ENCODE measurements at places on chromosomes 5 and 9. TPM values are rescaled to one million over a fixed set of nuclear protein-coding genes. Genes with fewer than 3 reads are reported as not detected.

The SH3RF2 gene
- 0.38 TPM for total RNA-seq

- peak; percentile 89 for DNase-seq
Measured at GRCh38 chr5:10695055-10695649, 65.9 kb downstream of the DAP start.

The RAD1 gene
- 17.1 TPM for total RNA-seq

GRCh38 chr5:161286066-161286655 lies 260.4 kb downstream of the GABRB2 start:
- DNase-seq = no peak

The KIF27 gene
- 4.2 TPM for total RNA-seq

- no peak for DNase-seq
Measured at GRCh38 chr9:69204849-69205248, 30.8 kb downstream of the TJP2 start.

The OSMR gene
- total RNA-seq = 33.1 TPM

GRCh38 chr5:135133698-135134515 lies 99.9 kb upstream of the PITX1 start:
- DNase-seq = no peak

DNA sequence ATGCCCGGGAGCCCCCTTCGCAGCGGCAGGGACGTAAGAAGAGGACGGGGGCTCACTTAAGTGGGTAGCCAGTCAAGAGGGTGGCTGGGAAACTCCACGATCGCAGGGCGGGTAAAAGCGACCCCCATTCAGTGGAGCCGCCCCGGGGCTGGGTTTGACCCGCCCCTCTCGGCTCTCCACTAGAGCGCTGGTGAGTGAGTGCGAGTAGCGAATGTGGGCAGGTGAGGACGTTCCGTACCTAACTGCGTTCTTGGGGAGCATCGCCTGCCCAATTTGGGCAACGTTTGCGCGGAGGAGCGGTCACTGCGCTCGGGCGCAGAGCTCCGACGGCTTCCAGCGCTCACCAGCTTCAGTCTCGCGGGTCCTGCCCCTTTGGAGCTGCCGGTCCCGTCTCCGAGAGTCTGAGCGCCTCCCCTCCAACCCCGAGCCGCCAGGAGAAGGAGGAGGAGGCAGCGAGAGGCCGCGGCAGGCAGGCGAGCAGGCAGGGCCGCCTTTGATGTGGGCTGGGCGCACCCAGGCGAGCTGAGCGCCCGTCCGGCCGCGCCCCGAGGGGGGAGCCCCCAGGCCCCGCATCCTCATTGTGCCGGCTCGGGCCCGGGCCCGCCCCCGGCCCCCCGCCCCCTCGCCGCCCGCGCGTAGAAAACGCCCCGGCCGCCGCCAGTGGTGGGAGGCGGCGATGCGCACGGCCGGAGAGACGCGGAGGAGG lies at the start of gene FGF18:
FGF18 (plus strand) TSS at position 666 of the 706 bp plus-strand sequence. CDS start 553 bp downstream, outside the sequence.
- peak; percentile 87 for DNase-seq

The HACD4 gene
- 2.4 TPM for total RNA-seq

DNA sequence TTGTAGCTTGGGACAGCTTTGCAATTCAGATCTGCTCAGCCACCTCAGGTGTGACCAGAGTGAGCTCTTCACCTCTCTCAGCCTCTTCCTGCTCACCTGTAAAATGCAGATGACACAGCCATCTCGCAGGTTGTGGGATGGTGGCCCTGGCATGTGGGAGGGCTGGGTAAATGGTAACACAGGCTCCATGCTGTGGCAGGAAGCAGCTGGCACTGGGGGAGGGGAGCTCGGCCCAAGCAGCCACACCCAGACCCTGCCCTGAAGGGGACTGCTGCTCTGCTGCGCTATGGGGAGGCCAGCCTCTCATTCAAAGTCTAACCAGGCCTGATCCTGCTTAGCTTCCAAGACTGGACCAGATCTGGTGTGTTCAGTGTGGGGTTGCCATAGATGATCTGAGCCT lies 24.1 kb downstream of the PHF2 start:
- DNase-seq = no peak

The C7 gene
- not detected for total RNA-seq

DNA sequence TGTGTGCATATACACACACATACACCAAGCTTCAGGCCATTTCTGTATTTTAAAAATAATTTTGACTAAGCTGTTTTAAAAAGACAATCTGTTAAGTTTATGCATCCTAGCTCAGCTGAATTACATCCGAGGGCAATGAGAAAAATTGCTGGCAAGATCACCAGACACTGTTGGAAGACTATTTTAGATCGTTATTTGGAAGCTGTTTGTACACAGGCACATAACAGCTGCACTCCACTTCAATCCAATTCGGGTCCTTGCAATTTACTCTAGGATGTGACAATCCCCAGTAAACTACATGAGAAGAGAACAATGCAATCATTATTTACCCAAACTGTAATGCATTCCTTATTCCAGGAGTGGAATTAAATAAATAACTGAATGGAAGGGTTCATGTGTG lies 79.3 kb upstream of the RASA1 start:
- no peak for DNase-seq

DNA sequence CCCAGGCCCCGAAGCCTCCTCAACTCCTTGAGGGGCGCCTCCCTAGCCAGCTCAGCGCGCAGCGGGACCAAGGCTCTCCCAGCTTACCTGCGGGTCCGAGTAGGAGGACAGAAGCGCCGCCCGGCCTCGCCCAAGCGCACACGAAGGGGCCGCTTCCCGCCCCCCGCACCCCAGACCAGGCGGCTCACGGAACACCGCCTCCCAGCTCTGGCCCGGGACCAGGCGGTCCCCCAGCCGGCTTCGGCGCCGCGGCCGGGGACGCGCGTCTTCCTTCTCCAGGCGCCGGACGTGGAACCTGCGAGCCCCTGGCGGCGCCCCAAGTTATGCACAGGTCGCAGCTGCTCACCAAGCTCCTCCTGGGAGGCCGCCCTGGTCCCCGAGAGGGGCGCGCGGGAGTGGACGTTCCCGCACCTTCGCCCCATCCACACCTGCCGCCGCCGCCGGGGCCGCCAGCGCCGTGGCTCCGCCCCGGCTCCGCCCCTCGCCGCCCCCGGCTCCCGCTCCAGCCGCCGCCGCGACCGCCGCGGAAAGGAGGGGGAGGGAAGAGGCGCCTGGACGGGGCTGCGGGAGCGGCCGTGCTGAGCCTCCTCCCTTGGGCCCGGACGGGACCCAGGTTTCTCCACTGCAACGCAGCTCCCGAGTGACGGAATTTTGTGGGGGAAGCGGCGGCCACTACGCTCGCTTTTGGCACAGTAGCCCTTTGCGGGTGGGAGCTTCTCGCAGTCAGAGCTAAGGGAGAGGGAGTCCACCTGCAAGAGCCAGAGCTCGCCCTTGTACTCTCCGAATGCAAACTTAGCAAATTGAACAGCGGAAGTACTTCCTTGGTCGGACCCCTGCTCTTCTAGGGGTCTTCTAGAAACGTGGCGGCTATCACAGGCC lies 77.5 kb upstream of the IFNE start:
- peak; percentile 85 for DNase-seq

DNA sequence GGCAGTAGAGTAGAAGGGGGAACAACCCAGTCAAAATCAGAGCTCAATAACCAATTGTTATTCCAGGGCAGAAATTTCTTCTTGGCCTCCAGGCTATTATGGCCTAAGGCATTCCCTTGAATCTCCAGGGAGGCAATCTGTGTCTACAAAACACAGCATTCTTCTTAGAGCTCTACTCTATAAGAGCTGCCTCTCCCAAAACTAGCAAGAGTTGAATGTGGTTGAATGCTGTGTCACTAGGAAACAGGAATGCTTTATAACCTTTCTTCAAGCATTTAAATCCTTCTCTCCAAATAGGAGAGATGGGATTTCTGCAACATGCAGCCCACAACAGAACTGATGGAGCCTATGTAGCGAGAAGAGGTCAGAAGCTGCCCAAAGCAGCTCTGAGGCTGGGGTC lies 97.1 kb upstream of the APC start:
- DNase-seq = no peak

The SETX gene
- total RNA-seq = 54.4 TPM

DNA sequence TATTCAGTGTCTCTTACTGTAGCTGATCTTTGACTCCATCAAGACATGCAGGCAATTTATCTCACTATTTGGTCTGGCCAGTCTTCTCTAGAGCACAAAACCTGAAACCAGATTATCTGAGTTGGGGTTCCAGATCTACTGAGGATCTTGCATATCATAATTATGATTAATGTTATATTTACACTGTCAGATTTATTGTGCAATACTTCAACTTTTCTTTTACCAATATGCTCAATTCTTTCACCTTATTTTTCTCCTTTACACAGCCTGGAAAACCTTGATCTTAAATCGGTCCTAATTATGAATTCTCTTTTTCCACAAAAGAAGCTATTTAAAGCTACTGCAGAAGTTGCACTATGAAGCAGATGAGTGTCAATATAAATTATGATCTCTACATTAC lies 140.1 kb downstream of the ST8SIA4 start:
- no peak for DNase-seq

DNA sequence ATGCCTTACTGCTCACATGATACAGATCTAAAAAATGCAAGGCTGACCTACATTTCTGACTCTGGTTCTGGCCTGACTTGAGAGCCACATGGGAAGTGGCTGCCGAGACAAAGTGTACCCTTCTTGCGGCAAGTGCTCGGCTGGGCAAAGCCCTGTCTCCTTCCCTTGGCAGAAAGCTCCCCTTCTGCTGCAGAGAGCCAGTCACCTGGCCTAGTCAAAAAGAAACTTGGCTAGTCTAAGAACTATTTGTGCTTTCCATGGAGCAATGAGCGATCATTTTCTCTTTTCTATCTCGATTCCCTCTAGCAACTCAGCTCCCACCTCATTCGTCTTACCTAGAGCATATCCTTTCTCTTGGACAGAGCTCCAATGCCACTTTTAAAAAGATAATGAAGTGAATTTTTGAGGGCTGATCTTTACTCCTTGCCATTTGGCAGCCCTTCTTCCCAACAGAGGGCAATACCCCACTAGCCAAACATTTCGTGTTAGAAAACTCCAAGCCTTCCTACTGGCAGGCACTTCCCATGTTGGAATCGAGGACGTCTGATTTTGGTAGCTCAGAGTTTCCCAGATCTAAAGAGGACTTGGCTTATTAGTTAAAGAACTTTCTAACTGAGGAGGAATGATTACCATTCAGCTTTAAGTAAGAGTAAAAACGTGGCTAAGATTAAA lies 108.1 kb upstream of the PRRC1 start:
- no peak for DNase-seq

The RFX3 gene
- 9.4 TPM for total RNA-seq

DNA sequence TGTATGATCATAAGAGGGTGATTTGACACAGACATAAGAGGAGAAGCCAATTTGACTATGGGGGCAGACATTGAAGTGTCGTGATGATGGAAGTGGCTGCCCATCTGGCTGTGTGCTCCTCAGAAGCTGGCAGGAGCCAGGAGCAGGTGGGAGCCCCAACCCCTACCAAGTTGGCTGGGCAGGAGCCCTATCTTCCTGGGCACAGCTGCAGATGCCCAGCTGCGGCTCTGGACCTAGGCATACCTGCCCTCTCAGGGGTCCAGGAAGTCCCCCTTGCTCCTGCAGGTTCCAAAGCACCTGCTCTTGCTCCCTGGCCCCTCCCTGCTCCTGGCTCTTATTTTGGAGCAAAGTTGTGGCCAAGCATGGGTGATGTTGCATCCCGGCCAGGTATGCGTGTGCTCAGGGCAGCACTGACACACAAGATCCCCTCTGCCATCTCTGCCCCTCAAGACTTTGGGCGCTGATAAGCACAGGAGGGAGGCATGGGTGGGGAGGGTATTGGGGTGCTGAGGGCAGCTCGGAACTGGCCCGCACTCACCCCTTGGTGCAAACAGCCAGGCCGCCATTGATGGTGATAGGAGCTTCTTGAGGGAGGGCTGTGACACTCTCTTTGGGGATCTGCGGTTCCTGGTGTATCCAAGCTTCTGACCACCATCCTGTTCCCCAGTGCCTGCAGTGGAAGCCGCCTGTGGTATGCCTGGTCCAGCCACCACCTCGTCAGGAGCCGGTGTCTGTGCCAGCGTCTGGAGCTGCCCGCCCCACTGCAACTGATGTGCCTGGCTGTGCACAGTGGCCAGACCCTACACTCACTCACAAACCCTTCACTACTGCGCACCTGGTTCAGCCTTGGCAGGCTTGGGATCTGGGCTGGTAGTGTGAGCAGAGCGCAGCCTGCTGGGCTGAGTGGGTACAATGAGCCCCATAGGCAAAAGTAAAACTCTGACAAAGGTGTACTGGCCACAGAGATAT lies 230.9 kb downstream of the CDH9 start:
- DNase-seq = no peak

- no peak for DNase-seq
Measured at GRCh38 chr9:113368982-113369854, 7.6 kb downstream of the HDHD3 start.

DNA sequence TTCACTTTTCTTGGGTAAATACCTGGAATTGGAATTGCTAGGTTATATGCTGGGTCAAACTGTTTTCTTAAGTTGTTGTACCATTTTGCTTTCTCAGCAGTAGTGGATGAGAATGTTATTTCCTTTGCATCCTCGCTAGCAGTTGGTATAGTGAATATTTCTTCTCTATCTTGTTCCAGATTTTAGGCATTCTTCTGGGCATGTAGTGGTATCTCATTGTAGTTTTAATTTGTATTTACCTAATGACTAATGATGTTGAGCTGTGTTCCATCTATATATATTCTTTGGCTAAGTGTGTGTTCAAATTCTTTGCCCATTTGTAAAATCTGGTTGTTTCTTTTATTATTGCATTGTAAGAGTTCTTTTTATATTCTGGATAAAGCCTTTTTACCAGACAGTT lies 333.3 kb downstream of the MAT2B start:
- DNase-seq = no peak

The AHRR gene
- 54.9 TPM for total RNA-seq

GRCh38 chr9:105293408-105293807 lies 49.0 kb downstream of the SLC44A1 start:
- no peak for DNase-seq

DNA sequence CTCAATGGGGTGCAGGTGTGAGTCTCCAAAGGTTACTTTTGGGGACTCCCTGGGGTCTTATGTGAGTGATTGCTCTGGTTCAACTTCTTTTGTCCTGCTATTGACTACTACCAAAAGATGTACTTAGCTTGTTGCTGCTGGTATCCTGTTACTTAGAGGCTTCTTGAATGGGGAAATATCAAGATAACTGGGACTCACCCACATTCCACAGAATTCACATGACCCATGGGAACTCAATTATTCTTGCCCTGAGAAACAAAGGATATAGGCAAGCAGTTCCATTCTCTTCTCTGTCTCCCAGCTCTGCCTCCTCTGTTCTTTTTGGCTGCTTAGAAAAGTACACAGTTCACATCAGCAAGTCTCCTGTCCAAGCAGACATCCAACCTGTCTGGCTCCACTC lies 105.9 kb downstream of the UNC13B start:
- no peak for DNase-seq

The OXCT1 gene
- total RNA-seq = 41.0 TPM

- no peak for DNase-seq
Measured at GRCh38 chr5:159412284-159413046, 82.2 kb upstream of the IL12B start.
